Endothelial cell (in vitro differentiated cells): ENCODE measurements at places on chromosomes 6 and 20.

GRCh38 chr6:1906609-1907008 lies 296.9 kb downstream of the FOXC1 start:
- H3K4me3 ChIP-seq, result no peak overlapping the region
- H3K36me3 ChIP-seq, result no peaks in the 10 kb centered on the region
- H3K27ac ChIP-seq, result peak overlapping the region; percentile 21
- H3K27me3 ChIP-seq, result peaks cover 2% of the 10 kb centered on the region

DNA sequence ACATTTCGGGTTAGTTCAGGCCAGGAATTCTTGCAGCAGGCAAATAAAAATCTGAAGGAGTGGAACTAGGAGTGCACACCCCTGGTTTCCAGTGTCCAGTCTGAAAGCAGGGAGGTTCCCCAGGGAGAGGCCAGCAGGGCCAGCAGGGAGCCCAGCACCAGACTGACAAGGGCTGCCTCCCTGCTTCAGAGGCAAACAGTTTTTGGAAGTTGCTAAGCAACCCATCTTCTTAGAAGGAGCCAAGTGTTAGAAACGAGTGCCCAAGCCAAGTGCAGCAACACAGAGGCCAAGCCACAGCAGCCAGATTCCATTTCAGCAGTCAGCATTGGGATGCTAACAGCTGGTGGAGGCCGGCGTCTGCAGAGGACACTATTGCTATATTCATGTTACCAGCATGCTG lies 179.1 kb downstream of the SYNDIG1 start:
- no peak for DNase-seq
- H3K4me3 ChIP-seq, result no peak overlapping the region
- H3K27me3 ChIP-seq, result peaks cover 3% of the 10 kb centered on the region
- no peak overlapping the region for H3K27ac ChIP-seq

- no peak overlapping the region for H3K27ac ChIP-seq
- H3K4me3 ChIP-seq, result peak overlapping the region; percentile 52
- no peak for DNase-seq
- peaks cover 13% of the 10 kb centered on the region for H3K36me3 ChIP-seq
Observed at GRCh38 chr20:38043512-38044300, 10.2 kb downstream of the RPRD1B start.

GRCh38 chr6:86255973-86256372 lies 613.3 kb upstream of the SYNCRIP start:
- DNase-seq, result no peak
- H3K4me3 ChIP-seq, result no peak overlapping the region
- no peak overlapping the region for H3K27ac ChIP-seq

DNA sequence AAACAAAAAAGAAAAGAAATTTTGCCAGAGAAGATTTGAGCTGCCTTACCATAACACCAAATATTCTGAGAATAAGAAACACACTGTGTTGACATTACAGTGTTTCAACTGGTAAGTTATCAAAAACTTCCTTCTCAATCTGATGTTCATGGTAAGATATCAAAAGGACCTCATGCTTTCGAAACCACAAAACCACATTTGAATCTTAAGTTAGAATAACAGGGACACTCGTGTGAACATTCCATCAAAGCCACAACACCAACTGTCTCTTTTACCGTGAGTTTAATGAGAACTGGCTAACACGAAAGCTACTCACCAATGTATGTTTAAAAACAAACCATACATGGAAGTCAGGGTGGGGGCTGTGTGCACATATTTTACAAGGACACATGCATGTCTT lies 73.0 kb upstream of the OPRM1 start:
- H3K4me1 ChIP-seq, result peaks cover 9% of the 10 kb centered on the region
- no peak overlapping the region for H3K4me3 ChIP-seq
- H3K27ac ChIP-seq, result no peak overlapping the region
- DNase-seq, result no peak
- no peaks in the 10 kb centered on the region for H3K36me3 ChIP-seq

DNA sequence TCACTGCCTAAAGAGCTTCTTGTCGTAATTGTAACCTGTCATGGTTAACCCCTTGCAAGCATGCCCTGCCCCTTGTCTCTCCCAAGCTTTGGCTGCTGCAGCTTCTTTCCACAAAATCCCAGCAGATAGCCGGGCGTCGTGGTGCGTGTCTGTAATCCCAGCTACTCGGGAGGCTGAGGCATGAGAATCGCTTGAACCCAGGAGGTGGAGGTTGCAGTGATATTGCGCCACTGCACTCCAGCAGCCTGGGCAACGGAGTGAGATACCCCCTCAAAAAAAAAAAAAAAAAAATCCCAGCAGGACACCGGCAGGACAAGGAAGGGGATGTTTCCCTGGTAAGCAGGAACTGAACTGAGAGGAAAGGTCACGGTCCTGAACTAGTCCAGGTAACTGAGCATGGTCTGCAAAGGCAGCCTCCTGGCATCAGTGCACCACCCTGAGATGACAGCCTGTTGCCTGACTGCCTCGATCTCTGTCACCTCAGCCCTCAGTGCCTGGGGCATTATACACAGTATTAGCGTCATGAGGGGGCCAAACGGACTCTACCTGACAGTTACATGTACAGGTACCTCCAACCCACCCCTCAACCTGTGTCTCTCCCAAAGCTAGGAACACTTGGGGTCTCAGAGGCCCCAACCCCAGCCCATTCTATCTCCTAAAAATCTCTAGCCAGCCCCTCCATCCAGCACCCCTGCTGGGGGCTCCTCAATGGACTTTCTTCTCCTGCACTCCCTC lies 1.8 kb downstream of the LZTS3 start:
- DNase-seq, result no peak
- peak overlapping the region; percentile 52 for H3K27ac ChIP-seq
- peaks cover 13% of the 10 kb centered on the region for H3K27me3 ChIP-seq
- peaks cover 31% of the 10 kb centered on the region for H3K4me1 ChIP-seq
- H3K36me3 ChIP-seq, result peaks cover 4% of the 10 kb centered on the region

- H3K4me1 ChIP-seq, result peaks cover 6% of the 10 kb centered on the region
- no peak overlapping the region for H3K4me3 ChIP-seq
- peaks cover 9% of the 10 kb centered on the region for H3K36me3 ChIP-seq
- DNase-seq, result peak; percentile 22
Observed at GRCh38 chr6:169420912-169421543, 167.4 kb upstream of the THBS2 start.

DNA sequence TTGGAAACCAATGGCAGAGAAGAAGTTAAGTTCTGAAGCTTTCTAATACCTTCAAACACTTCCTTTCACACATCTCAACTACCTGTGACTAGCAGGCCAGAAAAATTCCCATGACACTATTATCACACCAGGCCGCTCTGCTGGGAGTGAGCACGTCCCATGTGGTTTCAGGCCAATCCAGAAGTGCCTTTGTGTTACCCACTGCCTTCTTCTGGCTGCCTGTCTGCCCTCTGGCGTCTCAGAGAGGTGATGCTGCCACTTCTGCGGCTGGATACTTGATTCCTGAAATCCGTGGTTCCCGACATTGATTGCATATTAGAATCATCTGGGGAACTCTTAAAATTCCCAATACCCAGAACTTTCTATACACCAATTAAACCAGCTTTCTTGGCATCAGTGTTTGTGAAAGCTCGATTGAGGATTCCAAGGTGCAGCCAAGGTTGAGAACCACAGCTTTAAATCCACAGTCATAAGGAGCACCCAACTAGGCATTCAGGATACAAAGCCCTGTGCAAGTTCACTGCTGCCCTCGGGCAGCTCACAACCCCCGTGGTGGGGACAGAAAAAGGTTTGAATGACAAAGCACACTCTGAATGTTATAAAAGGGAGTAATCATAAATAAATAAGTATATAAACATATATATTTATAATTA lies 65.6 kb downstream of the STMND1 start:
- peaks cover under 1% of the 10 kb centered on the region for H3K27me3 ChIP-seq
- no peaks in the 10 kb centered on the region for H3K4me1 ChIP-seq
- no peak overlapping the region for H3K4me3 ChIP-seq

GRCh38 chr20:32642257-32643046 lies 31.3 kb downstream of the C20orf203 start:
- no peaks in the 10 kb centered on the region for H3K36me3 ChIP-seq
- no peak for DNase-seq
- no peak overlapping the region for H3K27ac ChIP-seq
- H3K4me3 ChIP-seq, result no peak overlapping the region

DNA sequence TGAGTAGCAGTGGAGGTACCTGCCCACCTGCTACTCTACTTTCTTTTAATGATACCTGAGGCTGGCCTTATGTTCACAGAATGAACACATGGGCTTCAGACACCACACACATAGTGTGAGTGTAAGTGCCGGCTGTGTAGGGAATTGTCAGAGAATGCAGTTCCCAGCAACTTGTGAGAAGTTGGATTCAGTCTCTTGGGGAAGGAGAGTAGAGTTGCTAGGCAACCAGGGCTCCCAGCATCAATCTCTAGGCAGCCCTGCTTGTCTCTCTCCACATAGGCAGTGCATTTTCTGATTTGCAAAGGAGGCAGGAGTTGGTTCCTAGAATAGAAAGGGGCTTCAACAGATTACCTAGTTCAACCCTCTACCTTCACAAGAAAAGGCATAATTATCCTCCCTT lies 74.1 kb downstream of the BFSP1 start:
- no peaks in the 10 kb centered on the region for H3K36me3 ChIP-seq
- H3K27ac ChIP-seq, result no peak overlapping the region
- H3K27me3 ChIP-seq, result peaks cover 2% of the 10 kb centered on the region
- no peak for DNase-seq
- H3K4me1 ChIP-seq, result no peaks in the 10 kb centered on the region
